CD8-positive, alpha-beta memory T cell (primary cell): ENCODE measurements at places on chromosomes 7 and 10. TPM values are rescaled to one million over a fixed set of nuclear protein-coding genes. Genes with fewer than 3 reads are reported as not detected.
A peak's percentile ranks its signal among the peaks of the same experiment; 100 is the strongest.

Gene OPALIN
- polyA plus RNA-seq, result not detected

DNA sequence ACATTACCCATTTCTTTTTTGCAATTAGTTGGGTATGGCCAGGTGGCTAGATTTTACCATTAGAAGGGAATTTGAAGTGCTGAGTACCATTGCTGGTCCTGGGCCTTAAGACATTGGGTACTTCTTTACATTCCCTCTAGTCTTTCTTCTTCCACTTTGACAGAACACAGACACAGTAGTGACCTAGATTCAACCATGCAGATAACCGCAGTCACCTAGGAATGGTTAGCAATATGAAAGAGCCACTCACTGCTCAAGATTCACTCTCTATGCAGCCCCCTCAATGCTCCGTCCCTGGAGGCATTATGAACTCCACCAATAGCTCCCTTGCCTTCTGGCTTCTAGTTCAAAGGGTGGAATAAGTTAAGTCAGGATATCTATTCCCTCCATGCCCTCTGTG lies 16.2 kb upstream of the PON1 start:
- DNase-seq, result no peak
- no peak overlapping the region for H3K27ac ChIP-seq
- H3K4me3 ChIP-seq, result no peak overlapping the region

DNA sequence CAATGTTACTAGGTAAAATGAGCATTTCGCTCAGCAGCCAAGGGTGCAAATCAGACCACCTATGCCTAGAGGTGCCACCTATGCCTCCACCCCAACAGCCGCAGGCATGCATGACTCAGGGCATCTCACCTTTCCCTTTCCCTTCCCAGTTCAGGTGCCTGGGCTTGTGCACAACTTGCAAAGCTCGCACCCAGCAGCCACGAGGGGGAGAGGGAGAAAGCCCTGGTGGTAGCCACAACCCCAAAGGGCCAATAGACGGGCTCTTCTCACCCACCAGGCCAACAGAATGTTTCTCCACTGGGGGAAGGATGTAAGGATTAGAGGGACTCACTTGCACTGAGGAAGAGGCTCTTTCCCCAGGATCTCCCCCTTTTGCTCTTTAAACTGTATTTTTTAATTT lies 462.3 kb upstream of the PCDH15 start:
- H3K36me3 ChIP-seq, result no peaks in the 10 kb centered on the region
- H3K27me3 ChIP-seq, result no peaks in the 10 kb centered on the region
- DNase-seq, result no peak
- no peak overlapping the region for H3K4me3 ChIP-seq
- no peaks in the 10 kb centered on the region for H3K4me1 ChIP-seq

Gene GIMAP5
- polyA plus RNA-seq, result 475 TPM

- H3K4me3 ChIP-seq, result no peak overlapping the region
- no peaks in the 10 kb centered on the region for H3K27me3 ChIP-seq
- DNase-seq, result no peak
Measured at GRCh38 chr10:74936577-74937265, 110.3 kb downstream of the KAT6B start.

- H3K4me3 ChIP-seq, result no peak overlapping the region
- H3K27ac ChIP-seq, result no peak overlapping the region
- H3K36me3 ChIP-seq, result peaks cover 4% of the 10 kb centered on the region
Measured at GRCh38 chr7:114944745-114945625, 23.1 kb downstream of the MDFIC start.

DNA sequence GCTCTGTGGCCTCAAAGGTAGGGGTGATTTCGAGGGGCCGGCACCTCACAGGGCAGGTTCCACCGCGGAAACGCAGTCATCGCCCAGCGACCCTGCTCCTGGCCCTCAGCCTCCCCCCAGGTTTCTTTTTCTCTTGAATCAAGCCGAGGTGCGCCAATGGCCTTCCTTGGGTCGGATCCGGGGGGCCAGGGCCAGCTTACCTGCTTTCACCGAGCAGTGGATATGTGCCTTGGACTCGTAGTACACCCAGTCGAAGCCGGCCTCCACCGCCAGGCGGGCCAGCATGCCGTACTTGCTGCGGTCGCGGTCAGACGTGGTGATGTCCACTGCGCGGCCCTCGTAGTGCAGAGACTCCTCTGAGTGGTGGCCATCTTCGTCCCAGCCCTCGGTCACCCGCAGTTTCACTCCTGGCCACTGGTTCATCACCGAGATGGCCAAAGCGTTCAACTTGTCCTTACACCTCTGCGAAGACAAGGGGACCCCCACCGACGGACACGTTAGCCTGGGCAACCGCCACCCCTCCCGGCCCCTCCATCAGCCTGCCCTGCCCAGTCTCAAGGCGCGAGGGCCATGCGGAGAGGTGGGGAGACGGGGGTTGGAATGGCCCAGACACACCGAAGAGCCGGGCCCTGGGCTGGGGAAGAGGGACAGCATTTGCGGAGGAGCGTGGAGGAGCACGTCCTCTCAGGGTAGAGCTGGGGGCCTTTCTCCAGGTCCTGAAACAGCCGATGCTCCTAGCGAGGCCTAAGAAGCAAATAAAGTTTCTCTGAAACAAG lies 6.0 kb downstream of the SHH start:
- no peak overlapping the region for H3K4me3 ChIP-seq
- H3K4me1 ChIP-seq, result no peaks in the 10 kb centered on the region
- peaks cover 8% of the 10 kb centered on the region for H3K27me3 ChIP-seq
- H3K27ac ChIP-seq, result no peak overlapping the region
- DNase-seq, result no peak
- no peaks in the 10 kb centered on the region for H3K36me3 ChIP-seq

Gene UCMA
- not detected for polyA plus RNA-seq

Gene TLL2
- not detected for polyA plus RNA-seq

- H3K27me3 ChIP-seq, result no peaks in the 10 kb centered on the region
- H3K27ac ChIP-seq, result no peak overlapping the region
- no peaks in the 10 kb centered on the region for H3K36me3 ChIP-seq
- no peak for DNase-seq
Measured at GRCh38 chr7:158108646-158109293, 478.9 kb downstream of the PTPRN2 start.

Gene EIF5AL1
- polyA plus RNA-seq, result 0.16 TPM

- H3K4me3 ChIP-seq, result no peak overlapping the region
- H3K4me1 ChIP-seq, result peaks cover 7% of the 10 kb centered on the region
- H3K27ac ChIP-seq, result no peak overlapping the region
Measured at GRCh38 chr10:117159390-117159789, 21.3 kb upstream of the VAX1 start.

- H3K4me3 ChIP-seq, result no peak overlapping the region
- H3K4me1 ChIP-seq, result peaks cover 11% of the 10 kb centered on the region
- DNase-seq, result no peak
- no peaks in the 10 kb centered on the region for H3K27me3 ChIP-seq
Measured at GRCh38 chr7:56046721-56047445, 4.4 kb downstream of the PSPH start.

Gene INMT
- polyA plus RNA-seq, result 0.08 TPM

GRCh38 chr7:22295402-22296264 lies 61.3 kb downstream of the RAPGEF5 start:
- H3K4me1 ChIP-seq, result no peaks in the 10 kb centered on the region
- H3K4me3 ChIP-seq, result no peak overlapping the region
- DNase-seq, result no peak
- no peaks in the 10 kb centered on the region for H3K27me3 ChIP-seq

DNA sequence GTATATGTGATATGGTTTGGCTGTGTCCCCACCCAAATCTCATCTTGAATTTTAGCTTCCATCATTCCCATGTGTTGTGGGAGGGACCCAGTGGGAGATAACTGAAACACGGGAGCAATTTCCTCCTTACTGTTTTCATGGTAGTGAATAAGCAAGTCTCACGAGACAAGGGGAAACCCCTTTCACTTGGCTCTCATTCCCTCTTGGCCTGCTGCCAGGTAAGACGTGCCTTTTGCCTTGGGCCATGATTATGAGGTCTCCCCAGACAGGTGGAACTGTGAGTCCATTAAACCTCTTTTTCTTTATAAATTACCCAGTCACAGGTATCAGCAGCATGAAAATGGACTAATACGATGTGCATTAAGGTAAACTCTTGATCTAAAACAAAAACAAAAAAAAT lies 357.1 kb upstream of the AOAH start:
- peak; percentile 52 for DNase-seq
- no peak overlapping the region for H3K27ac ChIP-seq
- no peak overlapping the region for H3K4me3 ChIP-seq
- H3K36me3 ChIP-seq, result no peaks in the 10 kb centered on the region
- H3K27me3 ChIP-seq, result no peaks in the 10 kb centered on the region

Gene CTAGE6
- polyA plus RNA-seq, result not detected

- H3K4me1 ChIP-seq, result no peaks in the 10 kb centered on the region
- no peak for DNase-seq
- no peaks in the 10 kb centered on the region for H3K36me3 ChIP-seq
Measured at GRCh38 chr7:138941545-138941944, 39.6 kb downstream of the KIAA1549 start.

DNA sequence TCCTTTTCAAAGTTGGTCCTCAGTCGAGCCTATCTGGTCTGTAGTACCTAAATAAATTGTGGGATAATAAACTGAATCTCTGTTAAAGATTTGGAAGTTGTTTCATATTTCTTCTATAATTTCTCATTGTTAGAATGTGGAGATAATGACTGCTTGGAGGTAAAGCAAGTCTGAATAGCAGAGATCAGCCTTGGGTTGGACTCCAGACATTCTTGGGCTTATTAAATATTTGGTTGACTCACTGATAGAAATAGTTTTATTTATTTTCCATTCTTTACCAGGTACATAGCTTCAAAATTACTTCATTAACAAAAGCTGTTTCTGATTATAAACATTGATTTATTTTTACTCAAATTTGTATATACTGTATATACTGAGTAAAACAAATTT lies 34.3 kb downstream of the TPST1 start:
- H3K4me3 ChIP-seq, result no peak overlapping the region
- no peaks in the 10 kb centered on the region for H3K4me1 ChIP-seq
- no peak overlapping the region for H3K27ac ChIP-seq
- no peaks in the 10 kb centered on the region for H3K27me3 ChIP-seq
- no peaks in the 10 kb centered on the region for H3K36me3 ChIP-seq

DNA sequence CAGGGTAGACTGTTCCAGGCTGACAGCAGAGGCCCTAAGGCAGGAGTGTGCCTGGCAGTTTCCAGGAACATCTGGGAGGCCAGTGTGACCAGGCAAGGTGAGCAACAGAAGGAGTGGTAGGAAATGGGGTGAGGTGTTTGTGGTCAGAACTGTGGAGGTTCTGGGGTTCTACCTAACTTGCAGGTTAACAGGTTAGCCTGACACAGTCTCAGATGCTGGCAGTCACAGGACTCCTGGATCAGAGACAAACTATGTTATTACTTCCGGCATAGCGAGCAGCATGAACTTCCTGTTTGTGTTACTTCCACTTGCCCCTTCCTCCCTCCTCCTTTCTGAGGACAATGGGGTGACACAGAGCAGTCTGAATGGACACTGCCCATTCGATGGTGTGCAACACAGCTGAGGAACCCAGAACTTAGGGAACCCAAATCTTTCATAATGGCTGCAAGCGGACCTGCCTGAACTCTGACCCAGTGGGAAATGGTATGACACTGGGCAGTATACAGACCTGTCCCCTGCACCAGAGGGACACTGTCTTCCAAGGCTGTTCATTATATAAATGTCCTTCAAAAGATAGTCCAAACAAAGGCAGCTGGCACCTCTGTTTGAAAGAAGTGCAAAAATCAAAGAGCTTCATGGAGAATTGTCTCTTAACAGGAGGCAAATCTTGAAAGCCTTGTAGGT lies 3.9 kb upstream of the SAR1A start:
- peak; percentile 61 for DNase-seq
- peak overlapping the region; percentile 3 for H3K4me3 ChIP-seq
- peaks cover 25% of the 10 kb centered on the region for H3K4me1 ChIP-seq
- H3K36me3 ChIP-seq, result no peaks in the 10 kb centered on the region
- no peaks in the 10 kb centered on the region for H3K27me3 ChIP-seq

- H3K4me1 ChIP-seq, result peaks cover 34% of the 10 kb centered on the region
- H3K27ac ChIP-seq, result no peak overlapping the region
- no peaks in the 10 kb centered on the region for H3K27me3 ChIP-seq
- H3K36me3 ChIP-seq, result peaks cover 20% of the 10 kb centered on the region
Measured at GRCh38 chr7:44988701-44989100, 9.9 kb upstream of the MYO1G start.

Gene CASTOR2
- polyA plus RNA-seq, result 0.69 TPM

Gene GRM8
- not detected for polyA plus RNA-seq

GRCh38 chr7:102012941-102013461 lies 195.6 kb downstream of the CUX1 start:
- no peak overlapping the region for H3K27ac ChIP-seq
- DNase-seq, result no peak
- no peak overlapping the region for H3K4me3 ChIP-seq
- H3K36me3 ChIP-seq, result no peaks in the 10 kb centered on the region
- H3K4me1 ChIP-seq, result no peaks in the 10 kb centered on the region

DNA sequence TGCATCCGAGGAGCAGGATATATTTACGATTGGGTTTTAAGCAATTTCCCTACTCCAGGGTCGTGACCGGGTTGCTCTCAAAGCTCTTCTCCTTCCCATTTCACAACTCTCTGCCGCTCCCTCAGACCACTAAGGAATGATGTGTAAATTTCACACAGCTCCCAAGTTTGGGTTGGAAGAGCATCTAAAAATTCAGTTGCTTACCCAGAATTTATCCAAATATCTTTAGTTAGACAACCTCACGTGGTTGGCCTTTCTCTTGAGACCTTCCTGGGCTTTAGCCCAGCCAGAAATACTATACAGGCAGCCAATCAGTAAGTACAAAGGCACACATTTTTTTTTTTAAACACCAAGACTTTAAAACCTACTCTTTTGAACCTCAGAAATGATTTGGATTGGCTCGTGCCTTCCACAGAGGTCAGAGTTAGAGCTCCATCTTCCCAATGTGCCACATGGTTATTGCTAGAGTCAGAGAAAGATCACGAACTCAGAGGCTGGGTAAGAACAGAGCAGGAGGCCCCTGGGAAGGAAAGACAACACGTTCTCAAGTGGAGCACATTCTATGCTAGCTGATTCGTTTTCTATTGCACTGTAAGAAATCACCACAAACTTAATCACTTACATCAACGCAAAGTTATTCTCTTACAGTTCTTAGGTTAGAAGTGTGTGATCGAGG lies 335.4 kb upstream of the MGMT start:
- H3K36me3 ChIP-seq, result no peaks in the 10 kb centered on the region
- DNase-seq, result no peak
- H3K4me1 ChIP-seq, result no peaks in the 10 kb centered on the region
- H3K4me3 ChIP-seq, result no peak overlapping the region
- no peak overlapping the region for H3K27ac ChIP-seq
- no peaks in the 10 kb centered on the region for H3K27me3 ChIP-seq

- H3K27ac ChIP-seq, result no peak overlapping the region
- no peak overlapping the region for H3K4me3 ChIP-seq
- no peak for DNase-seq
- no peaks in the 10 kb centered on the region for H3K36me3 ChIP-seq
- no peaks in the 10 kb centered on the region for H3K4me1 ChIP-seq
Measured at GRCh38 chr10:30387646-30388243, 38.7 kb upstream of the MTPAP start.

- DNase-seq, result no peak
- no peak overlapping the region for H3K4me3 ChIP-seq
- H3K36me3 ChIP-seq, result no peaks in the 10 kb centered on the region
- no peak overlapping the region for H3K27ac ChIP-seq
Measured at GRCh38 chr7:103689255-103689654, 243.2 kb upstream of the SLC26A5 start.

Gene EN2
- not detected for polyA plus RNA-seq
